ENCODE measurements at places on chromosomes 12 and 14.

GRCh38 chr12:79691511-79692248, 916 bp upstream of the PAWR start:
- no peak for DNase-seq

DNA sequence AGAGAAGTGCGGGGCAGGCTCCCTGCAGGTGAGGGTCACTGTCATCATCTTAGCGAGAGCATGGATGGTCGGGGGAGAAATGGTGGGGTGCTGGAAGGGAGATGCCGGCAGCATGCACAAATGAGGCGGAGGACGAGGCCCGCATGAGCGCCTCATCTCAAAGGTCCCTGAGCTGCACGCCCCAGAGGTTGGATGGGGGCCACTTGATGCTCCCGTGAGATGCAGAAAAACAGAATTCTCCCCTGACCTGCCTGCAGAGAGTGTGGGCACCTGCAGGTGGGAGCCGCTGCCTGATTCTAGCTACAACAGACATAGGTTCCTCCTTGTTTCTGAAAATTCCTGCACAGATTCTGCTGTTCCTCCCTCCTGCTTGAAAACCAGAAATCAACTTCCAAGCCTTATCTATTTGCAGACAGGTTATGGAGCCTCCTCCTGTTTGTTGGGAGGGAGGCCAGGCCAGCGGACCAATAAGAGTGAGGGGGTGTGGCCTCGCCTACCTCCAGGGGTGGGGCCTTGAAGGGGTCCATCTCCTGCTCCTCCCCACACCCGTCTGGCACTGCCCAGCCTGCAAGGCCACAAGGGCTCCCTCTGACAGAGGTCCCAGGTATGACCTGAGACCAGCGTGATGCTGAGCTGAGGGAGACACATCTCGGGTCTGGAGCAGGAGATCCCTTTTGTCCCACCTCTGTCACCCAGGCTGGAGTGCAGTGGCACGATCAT, 67.2 kb downstream of the KDM2B start:
- no peak for DNase-seq

GRCh38 chr14:82725213-82725612, 1191.6 kb upstream of the SEL1L start:
- peak; percentile 67 for DNase-seq

- no peak for DNase-seq
Measured at GRCh38 chr14:65769151-65769550, 356.6 kb downstream of the FUT8 start.

DNA sequence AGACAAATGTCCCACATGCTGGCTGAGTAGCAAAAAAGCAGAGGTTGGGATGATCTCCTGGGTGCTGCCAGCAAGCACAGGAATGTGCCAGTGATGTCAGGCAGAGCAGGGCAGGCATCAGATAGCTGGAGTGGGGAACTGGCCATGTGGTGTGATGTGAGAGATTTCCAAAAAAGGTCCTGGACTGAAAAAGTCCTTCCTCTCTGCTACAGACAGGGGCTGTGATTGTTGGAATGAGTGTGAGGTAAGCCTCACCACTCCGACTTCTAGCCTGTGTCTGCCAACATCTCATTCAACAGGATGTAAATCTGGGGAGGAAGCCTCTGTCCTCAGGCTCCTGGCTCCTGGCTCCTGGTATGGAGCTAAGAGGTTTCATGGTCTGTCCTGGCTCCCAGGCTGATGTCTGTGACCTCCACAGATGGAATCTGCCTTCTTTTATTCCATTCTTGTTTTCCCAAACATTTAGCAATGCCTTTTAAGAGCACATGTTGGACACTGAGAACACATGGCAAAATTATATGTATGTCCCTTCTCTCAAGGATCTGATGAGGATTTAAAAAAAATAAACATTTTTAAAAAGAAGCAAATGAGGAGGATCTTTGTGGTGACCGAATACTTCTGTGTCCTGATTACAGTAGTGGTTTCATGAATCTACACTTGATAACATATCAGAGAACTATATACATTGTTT, 50.1 kb upstream of the STK38L start:
- DNase-seq, result peak; percentile 20

DNA sequence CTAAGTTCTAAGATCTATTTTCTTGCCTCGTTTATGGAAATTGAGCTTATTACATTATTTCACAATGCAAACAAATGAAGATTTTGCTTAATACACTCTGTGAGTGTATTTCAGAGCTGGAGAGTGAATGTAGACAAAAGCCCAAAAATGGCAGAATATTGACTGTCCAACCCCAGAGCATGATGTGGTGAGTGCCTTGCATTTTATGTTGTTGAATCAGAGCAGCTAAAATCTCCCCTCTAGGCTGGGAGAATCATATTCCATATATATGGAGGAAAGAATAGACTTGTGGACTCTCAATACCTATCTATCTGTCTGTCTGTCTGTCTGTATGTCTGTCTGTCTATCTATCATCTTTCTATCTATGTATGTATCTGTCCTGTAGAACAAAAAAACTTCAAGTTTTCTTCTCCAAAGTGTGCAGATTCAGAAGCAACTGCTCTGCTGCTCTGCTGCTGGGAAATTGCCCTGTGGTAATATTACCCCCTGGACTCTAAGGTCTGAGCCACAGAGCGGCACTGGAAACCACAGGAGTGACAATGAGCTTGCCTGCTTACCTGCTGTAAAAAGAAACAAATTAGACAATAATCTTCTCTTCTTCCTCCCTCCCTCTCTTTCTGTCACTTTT, 209.4 kb upstream of the PRICKLE1 start:
- DNase-seq, result no peak

GRCh38 chr14:47678993-47679392, 3.6 kb upstream of the MDGA2 start:
- DNase-seq, result no peak

- DNase-seq, result no peak
Measured at GRCh38 chr12:39237004-39237403, 205.9 kb downstream of the KIF21A start.

DNA sequence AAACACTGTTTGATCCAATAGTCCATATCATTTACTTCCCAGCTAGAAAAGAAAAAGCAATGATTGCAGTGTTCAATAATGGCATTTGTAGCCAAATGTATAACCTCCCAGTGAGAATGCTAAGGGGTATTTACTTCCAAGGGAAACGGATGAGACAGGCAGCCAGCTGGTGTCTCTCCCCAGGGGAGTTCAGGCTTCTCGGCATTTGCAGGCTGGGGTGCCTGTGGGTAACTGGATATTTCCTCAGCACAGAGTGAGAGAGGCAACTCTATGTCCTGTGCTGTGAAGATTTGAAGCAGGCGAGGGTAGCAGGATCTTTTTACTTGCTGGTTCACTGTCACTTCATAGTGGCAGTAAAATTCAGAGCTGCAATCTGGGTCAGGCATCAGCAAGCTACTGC, 1455.6 kb upstream of the TMEM132C start:
- peak; percentile 5 for DNase-seq

DNA sequence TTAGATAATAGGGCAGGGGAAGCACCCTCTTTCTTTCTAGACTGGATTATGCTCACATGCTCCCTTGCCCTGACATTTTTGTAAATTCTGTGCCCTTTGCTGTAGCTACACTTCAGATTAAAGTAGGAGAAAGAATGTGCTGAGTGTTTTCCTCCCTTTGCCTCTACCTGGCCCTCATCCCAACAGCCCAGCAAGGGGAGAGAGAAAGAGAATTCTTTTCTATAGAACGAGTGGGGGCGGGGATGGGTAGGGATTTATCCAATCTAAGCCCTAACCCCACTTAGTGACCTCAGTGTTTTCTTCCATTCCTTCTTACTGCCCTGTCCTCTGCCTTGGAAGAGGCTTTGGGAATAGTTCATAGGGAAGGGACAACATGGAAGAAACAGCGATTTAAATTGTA, 13.5 kb downstream of the GPR84 start:
- no peak for DNase-seq

- DNase-seq, result no peak
Measured at GRCh38 chr14:101717663-101718490, 43.6 kb upstream of the PPP2R5C start.

DNA sequence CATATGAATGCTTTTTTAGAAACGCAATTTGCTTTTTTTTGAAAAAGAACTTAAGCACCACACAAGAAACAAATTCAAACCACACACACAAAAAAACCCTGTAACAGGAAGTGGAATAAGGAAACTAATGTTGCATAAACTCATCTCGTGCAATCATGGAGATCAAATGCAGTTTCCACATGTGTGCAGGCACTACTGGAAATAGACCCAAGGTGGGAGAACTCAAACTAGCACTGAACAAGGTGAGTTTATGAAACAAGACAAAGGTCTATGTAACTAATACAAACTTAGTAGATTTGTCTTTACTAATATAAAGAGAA, 17.5 kb downstream of the NIN start:
- DNase-seq, result no peak

DNA sequence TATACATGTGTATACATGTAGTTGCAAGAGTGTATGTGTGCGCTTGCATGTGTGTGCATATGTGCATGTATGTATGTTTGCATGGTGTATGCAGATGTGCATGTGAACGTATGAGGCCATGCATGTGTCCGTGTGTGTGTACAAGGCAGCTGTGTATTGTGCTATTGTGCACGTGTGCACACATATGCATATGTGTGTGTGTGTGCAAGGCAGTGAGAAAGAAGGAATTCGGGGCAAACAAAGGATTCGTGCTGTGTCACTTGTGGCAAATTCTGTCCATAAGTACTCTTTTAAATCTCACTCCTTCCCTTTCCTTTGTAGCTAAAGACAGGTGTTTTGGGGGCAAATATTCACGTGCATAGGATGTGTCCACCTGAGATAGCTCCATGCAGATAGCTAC, 227.1 kb downstream of the VRK1 start:
- DNase-seq, result no peak

GRCh38 chr12:1703771-1704722, 13.2 kb downstream of the ADIPOR2 start:
- no peak for DNase-seq

DNA sequence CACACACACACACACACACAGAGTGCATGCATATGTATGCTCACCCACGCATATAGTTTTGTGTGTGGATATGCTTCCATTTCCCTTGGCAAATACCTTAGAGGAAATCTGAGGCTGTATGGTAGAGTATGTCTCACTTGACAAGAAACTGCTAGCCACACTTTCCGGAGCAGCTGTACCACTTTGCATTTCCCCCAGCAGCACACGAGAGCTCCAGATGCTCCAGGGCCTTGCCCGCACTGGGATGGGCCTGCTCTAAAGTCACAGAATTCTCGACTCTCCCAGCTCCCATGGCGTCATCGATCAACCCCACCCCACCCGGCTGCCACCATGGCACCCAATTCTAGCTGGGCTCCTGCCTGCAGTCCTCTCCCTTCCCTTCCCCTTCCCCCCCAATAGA, 21.9 kb downstream of the CLMN start:
- no peak for DNase-seq

DNA sequence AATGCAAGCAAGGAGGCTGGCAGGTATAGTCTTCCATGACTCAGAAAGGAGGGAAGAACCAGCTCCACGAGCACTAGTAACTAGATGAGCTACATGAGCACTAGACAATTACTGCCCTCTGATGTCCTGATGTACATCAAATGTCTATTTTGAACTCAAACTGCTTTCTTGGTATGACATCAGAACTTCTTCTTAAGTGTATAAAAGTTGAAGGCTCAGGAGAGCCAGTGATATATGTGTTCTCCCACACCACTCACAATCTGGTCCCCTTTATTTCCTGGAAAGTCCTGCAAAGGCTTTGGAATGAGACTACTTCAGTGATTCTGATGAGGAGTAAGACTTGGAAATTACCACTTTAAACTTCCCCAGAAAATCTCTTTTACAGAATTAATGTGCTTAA, 18.5 kb upstream of the DHRS7 start:
- DNase-seq, result peak; percentile 16

GRCh38 chr14:23861666-23862065, 91.9 kb upstream of the DHRS4 start:
- DNase-seq, result peak; percentile 3

GRCh38 chr14:53331247-53331646, 178.1 kb upstream of the DDHD1 start:
- no peak for DNase-seq

- peak; percentile 67 for DNase-seq
Measured at GRCh38 chr12:46773586-46774321, 52.0 kb downstream of the SLC38A4 start.

DNA sequence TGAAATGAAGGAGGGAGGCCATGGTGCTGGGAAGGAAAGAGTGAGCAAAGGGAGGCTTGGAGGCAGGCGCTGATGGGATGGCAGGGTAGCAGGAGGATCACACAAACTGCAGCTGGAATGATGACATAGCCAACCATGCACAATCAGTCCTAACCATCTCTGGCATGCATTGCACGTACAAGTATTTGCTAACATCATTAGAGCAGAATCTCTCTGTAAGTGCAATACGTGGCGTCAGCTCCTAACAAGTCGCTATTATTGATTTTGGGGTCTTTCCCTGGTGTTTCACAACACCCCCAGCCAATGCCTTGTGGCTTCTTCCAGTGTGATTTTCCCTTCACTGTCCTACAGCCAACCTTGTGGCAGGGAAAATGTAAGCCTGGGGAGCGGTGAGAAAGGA, 18.5 kb downstream of the BDKRB1 start:
- DNase-seq, result peak; percentile 75

DNA sequence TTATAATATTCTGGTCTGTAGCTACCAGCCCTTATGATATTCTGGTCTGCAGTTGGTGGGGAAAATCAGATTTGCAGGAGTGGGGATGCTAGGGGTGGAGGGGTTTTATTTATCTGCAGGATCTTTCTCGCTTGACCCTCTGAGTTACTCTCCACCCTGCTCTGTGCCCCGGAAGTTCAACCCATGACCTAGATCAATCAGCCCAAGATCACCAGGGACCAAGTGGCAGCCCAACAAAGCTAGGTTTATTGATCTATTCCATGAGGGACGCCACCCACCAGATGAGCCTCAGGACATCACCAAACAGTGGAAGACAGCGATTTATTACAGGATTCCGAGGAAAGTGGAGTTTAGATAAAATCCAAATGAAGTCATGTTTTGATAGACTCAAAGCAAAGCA, 25.8 kb upstream of the C12orf76 start:
- no peak for DNase-seq

GRCh38 chr12:14803830-14804160, 325 bp downstream of the C12orf60 start:
- no peak for DNase-seq

GRCh38 chr14:76268047-76268431, 107.9 kb upstream of the ESRRB start:
- no peak for DNase-seq

DNA sequence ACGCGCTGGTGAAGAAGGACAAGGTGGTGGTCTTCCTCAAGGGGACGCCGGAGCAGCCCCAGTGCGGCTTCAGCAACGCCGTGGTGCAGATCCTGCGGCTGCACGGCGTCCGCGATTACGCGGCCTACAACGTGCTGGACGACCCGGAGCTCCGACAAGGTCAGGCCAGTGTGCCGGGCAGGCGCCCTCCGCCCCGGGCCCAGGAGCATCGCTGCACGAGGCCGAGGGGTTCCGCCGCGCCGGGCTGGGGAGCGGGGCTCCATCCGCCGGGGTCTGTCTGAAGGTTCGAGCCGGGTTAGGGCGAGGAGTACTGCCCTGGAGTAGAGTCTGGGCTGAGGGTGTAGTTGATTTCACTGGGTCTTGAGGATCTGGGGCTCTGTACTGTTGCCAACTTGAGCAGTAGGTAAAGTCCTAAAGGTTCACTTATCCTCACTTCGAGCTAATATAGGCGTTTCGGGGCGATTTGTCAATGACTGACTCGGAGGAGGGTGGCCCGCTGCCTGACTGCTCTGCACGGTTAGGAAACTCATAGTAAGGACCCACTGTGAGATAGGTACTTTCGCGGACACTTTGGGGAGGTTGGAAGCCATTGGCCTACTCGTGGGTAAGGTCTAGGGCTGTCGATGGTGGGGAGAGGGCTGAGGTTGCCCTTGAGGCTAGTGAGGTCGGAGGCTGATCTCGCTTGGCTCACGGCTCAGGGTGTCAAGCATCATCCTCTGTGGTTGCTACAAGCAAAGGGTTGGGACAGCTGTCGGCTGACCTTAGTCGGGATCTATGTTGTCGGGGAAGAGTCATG, 574 bp downstream of the GLRX5 start:
- peak; percentile 28 for DNase-seq
